ENCODE measurements at places on chromosomes 16 and 17. TPM values are rescaled to one million over a fixed set of nuclear protein-coding genes. Genes with fewer than 3 reads are reported as not detected.

Gene SLFN14
- total RNA-seq: 0.32 TPM

Gene HOXB2
- 13.4 TPM for total RNA-seq

Gene TMEM235
- total RNA-seq: not detected

Gene SLC38A8
- total RNA-seq: not detected

Gene OTOP2
- not detected for total RNA-seq

Gene METTL9
- total RNA-seq: 79.9 TPM

Gene KRTAP2-4
- not detected for total RNA-seq

Gene TNFRSF13B
- not detected for total RNA-seq

Gene KRTAP4-9
- not detected for total RNA-seq

Gene GRB7
- total RNA-seq: not detected

Gene CCL7
- not detected for total RNA-seq

Gene C17orf67
- total RNA-seq: 3.3 TPM

Gene HIC1
- total RNA-seq: 57.1 TPM

Gene PPM1E
- 0.02 TPM for total RNA-seq

Gene PPP1R1B
- not detected for total RNA-seq

Gene MT1H
- total RNA-seq: 0.63 TPM

Gene TBC1D3C
- 2.3 TPM for total RNA-seq

Gene USP43
- 0.32 TPM for total RNA-seq

Gene GRN
- total RNA-seq: 42.6 TPM

Gene WNT9B
- not detected for total RNA-seq

Gene TPSB2
- total RNA-seq: not detected

Gene AXIN2
- total RNA-seq: 2.5 TPM

Gene SARM1
- total RNA-seq: 35.3 TPM

Gene GGNBP2
- total RNA-seq: 64.7 TPM

Gene SCGB1C2
- not detected for total RNA-seq

All from activated CD8-positive, alpha-beta memory T cell treated with anti-CD3 and anti-CD28 coated beads for 36 hours (primary cell).